ENCODE measurements at places on chromosomes 3 and 15.

- no peak for DNase-seq
Measured at GRCh38 chr15:62392376-62392775, 227.3 kb upstream of the C2CD4B start.

- no peak for DNase-seq
Measured at GRCh38 chr3:113825090-113825489, 13.5 kb upstream of the GRAMD1C start.

- DNase-seq = peak; percentile 44
Measured at GRCh38 chr15:38699633-38700230, 135.1 kb upstream of the RASGRP1 start.

DNA sequence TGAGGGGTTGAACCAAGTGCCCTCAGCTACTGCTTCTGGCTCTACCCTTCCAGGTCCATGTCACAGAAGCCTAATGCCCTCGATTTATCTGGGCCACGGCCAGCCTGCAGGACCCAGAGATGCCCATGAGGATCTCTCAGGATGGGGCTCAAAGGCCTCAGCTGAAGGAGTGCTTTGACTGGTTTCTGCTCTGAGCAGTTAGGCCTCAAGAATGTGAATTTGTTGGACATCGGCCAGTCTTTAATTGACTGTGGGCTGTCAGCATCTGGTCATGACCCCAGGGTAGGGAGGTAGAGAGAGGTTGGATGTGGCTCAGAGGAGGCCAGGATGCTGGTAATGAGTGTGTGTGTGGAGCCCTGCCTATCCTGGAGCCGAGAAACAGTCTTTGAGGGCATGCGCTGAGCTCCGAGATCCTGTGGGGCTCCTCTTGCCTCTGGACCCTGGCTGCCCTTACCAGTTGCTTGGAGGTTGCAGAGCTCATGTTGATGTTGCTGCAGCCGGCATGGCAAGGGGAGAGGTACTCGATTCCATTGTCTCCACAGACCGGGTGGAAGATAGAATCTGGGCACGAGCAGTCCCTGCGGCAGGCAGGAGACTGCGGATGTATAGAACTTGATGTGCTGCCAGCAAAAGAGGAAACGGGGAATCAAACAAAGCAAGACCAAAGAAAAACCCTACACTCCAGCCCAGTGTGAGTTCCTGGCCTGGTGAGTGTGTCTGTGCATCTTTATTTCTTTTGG lies 49.1 kb upstream of the RAB6B start:
- no peak for DNase-seq

GRCh38 chr3:162729686-162730085 lies 1233.1 kb downstream of the OTOL1 start:
- no peak for DNase-seq

DNA sequence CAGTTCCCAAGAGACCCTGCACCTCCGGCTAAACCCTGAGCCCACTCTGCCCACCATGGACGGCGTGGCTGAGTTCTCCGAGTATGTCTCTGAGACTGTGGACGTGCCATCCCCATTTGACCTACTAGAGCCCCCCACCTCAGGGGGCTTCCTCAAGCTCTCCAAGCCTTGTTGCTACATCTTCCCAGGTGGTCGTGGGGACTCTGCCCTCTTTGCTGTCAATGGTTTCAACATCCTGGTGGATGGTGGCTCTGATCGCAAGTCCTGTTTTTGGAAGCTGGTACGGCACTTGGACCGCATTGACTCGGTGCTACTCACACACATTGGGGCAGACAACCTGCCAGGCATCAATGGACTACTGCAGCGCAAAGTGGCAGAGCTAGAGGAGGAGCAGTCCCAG lies 4.0 kb downstream of the MAP1A start:
- DNase-seq = no peak

- DNase-seq = no peak
Measured at GRCh38 chr3:110494728-110495127, 576.9 kb upstream of the NECTIN3 start.

- DNase-seq = no peak
Measured at GRCh38 chr3:10814623-10815022, 1.4 kb upstream of the SLC6A11 start.

GRCh38 chr3:159923336-159923735 lies 65.3 kb upstream of the IL12A start:
- no peak for DNase-seq

GRCh38 chr3:173796890-173797289 lies 399.3 kb downstream of the NLGN1 start:
- no peak for DNase-seq

DNA sequence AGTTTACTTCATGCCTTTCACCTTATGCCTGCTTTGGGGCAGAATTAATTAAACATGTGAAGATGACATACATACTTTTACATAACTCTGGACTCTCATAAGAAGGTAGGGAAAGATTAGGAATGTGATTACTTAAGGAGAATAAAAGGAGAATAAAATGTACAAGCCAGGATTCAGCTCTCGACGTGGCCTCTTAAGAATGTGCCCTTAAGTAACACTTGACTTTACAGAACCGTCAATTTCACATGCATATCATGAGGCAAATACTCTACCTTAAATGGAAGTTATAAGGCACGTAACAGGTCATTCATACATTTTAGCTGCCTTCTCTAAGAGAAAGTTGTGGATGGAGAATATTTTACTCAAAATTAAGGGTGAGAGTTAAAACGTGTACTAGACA lies 263.7 kb upstream of the LMCD1 start:
- no peak for DNase-seq

DNA sequence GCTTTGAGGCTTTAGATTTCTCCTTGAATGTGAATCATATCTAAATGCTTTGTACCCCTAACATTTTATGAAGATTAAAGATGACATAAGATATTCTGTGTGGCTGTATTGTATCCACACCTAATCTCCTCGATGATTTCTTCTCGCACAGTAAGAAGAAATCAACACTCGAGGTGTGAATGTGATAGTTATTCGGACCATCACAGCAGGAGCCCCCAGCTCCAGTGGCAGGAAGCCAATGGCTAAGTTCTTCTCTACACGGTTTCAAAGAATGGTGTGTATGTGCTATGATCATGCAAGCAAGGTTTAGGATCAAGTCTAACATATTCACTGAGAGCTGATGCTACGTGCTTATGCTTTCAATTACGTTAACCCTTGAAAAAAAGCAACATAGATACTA lies 271.0 kb downstream of the SUCLG2 start:
- DNase-seq = no peak

DNA sequence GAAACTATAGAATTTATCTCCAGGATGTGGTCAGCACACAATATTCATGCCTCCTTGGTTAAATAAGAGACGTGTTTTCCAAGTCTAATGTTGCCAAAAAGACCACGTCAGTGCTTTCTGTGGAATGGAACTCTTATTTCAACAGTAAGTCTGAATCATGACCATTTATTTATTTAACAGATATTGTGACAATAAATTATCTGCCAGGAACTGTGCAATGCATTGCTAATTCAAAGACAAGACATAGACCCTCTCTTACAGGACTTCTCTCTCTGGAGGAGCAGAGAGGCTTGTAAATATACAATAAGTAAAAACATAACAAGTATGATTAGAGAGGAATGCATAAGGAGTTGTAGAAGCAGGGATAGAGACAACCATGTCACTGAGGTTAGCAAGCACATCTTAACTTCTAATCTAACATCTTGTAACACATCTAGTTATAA lies 227.5 kb downstream of the DTWD1 start:
- DNase-seq = no peak

GRCh38 chr3:14166877-14167603 lies 11.4 kb downstream of the XPC start:
- no peak for DNase-seq

DNA sequence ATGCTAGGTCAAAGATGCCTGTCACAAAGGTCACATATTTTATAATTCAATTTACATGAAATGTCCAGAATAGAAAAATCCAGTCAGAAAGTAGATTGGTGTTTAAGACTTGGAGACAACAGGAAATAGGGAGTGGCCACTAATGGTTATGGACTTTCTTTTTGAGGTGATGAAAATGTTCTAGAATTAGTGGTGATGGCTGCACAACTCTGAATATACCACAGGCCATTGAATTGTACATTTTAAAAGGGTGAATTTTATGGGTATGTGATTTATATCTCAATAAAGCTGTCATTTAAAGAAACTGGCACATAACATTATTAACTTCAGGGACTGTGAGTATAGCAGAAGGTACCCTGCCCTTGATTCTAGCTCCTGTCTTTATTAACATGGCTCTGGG lies 15.8 kb downstream of the SPG11 start:
- no peak for DNase-seq

- no peak for DNase-seq
Measured at GRCh38 chr3:171377859-171378258, 82.3 kb downstream of the TNIK start.

- no peak for DNase-seq
Measured at GRCh38 chr3:125140818-125141595, 71.5 kb downstream of the SLC12A8 start.

- no peak for DNase-seq
Measured at GRCh38 chr3:14946236-14946635, 1.1 kb upstream of the NR2C2 start.

- DNase-seq = no peak
Measured at GRCh38 chr15:73575636-73576247, 57.4 kb downstream of the NPTN start.

DNA sequence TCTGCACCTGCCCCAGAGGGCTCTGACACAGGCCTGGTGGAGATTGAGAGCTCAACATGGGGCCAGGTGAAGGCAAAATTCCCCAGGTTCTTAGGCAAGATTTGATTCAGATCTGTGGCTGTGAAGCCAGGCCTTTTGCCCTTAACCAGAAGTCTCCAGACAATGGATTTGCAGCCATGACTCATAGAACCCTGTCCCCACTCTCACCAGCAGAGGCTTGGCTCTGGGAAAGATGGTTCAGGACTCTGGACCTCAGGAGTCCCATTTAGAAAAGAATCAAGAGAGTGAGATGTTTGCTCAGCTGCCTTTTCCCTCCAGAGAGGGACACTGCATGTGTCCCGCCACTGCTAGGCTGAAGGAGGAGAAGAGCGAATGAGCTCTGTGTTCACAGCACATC lies 361.4 kb upstream of the ICE2 start:
- DNase-seq = no peak

- DNase-seq = no peak
Measured at GRCh38 chr3:10620833-10621082, 115.4 kb upstream of the ATP2B2 start.

DNA sequence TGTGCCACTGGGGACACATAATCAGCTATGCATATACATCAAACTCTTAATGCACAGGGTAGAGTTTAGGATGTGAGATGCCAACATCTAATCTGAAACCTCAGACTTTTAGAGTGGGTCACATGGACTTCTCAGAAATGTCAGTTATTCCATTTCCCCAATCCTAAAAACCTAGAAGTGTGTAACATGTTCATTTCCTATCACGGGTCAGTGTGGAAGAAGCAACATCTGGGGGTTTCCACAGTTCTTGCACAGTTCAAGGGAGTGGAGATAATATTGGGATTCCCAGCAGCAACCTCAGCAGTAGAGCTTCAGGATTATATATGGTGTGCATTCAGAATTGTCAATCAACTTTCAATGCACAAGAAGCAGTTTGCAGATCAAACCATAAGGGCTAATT lies 44.4 kb upstream of the SPRED1 start:
- no peak for DNase-seq

DNA sequence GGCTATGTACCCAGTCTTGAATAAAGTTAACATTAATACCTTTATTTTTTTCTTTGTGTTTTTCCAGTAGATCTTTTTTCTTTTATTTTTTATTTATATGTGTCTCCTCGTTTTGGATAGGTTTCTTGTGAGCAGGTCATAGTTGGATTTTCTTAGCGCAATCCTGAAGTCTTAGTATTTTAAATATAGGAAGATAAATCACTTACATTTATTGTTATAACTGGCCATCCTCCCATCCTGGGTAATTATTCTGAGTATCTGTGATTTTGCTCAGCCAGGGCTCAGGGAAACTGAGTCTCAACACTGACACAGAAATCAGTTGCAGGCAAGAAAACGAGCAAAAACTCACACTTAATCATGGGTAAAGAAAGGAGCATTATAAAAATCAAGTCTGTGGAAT lies 11.6 kb upstream of the SLCO3A1 start:
- DNase-seq = no peak

DNA sequence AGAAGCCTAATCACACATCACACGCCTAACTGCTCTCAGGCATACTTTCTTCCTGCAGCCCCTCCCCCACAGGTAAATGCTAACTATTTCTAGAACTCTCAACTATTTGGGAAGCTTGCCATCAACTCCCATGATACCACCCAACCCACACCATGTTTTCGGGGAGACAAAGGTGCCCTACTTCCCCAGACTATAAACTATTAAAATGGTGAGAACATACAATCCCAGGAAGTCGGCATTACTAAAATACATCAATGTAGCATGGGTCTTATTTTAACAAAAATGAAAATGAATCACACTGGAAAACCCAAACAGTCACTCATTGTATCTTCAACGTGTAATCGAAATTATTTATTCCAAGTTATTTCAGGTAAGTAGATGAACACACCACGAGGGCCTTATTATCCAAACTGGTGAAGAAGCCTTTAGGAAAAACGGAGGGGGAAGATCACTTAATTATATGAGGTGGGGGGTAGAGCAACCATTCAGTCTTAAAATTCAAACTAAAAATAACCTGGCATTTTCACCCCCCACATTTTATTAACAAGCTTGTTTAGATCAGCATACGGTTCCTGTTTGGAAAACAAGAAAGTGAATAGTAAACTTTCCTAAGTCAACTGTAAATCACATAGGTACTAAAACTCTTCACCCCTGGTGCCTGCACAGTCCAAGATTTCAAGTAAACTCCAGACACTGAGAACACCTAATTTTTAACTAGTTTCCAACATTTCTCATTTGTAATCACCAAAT lies 1.9 kb downstream of the TBL1XR1 start:
- DNase-seq = no peak

- no peak for DNase-seq
Measured at GRCh38 chr3:45119376-45119775, 26.8 kb downstream of the CDCP1 start.

DNA sequence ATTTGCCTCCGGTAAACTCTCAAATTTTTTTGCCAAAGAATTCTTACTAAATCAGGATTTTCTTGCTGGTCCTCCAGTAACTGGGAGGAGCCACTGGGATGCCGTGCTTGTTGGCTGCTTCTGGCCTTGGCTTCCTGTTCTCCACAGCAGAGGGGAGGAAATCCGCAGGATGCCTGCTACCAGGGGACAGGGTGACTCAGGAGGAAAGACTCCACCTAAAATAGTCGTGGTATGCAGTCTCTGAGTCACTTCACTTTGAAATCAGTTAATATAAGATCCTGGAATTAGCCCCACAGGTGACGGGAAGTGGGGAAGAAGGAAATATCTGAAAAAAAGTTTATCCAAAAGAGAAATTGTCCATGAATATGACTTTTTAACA lies 6.5 kb upstream of the TM4SF18 start:
- no peak for DNase-seq

- DNase-seq = no peak
Measured at GRCh38 chr15:97406841-97407240, 553.7 kb upstream of the ARRDC4 start.
